ENCODE measurements at places on chromosomes 2 and 18.

- DNase-seq = no peak
These were observed 117.9 kb upstream of the OSR1 start for GRCh38 chr2:19476327-19476726.

- no peak for DNase-seq
These were observed 145.5 kb downstream of the ZNF236 start for GRCh38 chr18:76967721-76968472.

GRCh38 chr2:98552499-98553179, 55.7 kb downstream of the COA5 start:
- DNase-seq = no peak

DNA sequence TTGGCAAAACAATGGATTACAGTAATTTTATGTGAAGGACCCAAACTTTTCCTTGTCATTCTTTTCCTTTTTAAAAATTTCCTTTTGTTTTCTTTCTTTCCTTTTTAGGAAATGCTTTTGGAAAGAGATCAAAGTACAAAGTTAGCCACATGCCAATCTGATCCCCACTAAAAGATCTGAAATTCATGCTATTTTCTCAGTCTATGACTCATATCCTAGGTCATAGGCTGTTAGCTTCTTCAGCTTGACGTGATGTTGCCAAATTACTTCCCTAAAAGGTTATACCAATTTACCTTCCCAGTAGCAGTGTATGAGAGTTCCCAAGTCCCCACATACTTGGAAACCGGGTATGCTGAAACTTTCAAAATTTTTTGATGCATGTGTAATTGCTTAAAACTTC, 355.3 kb downstream of the INSIG2 start:
- DNase-seq = no peak

- no peak for DNase-seq
These were observed 214.4 kb downstream of the SRBD1 start for GRCh38 chr2:45396671-45397070.
